ENCODE measurements at places on chromosomes 13 and 19.

- DNase-seq = no peak
Measured at GRCh38 chr13:49436890-49437289, 7.0 kb downstream of the CAB39L start.

GRCh38 chr19:19460761-19461265 lies 54.5 kb downstream of the TSSK6 start:
- no peak for DNase-seq

DNA sequence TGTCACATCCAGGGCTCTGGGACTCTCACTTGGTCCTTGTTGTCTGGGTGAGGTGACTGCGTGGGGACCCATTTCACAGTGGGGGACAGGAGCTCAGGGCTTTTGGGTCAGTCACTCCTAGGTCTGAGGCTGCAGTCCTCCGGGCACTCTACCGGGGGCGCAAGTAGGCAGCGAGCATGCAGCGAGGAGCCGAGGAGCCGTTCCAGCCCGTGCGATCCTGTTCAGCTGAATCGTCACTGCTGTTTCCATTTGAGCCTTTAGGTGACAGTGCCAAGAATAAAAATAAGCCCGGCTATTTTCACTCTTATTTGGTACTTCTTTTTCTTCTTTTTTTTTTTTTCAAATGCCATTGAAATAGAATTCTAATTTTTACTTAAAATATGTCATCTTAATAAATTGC lies 126.5 kb downstream of the ZNF536 start:
- no peak for DNase-seq

- DNase-seq = no peak
Measured at GRCh38 chr13:24921881-24922280, 157.9 kb downstream of the RNF17 start.

- no peak for DNase-seq
Measured at GRCh38 chr19:46413262-46414031, at the start of gene CCDC8. Gene CCDC8, minus strand, starts transcription at chr19:46413564. Its CDS starts 754 bp downstream, at chr19:46412810.

DNA sequence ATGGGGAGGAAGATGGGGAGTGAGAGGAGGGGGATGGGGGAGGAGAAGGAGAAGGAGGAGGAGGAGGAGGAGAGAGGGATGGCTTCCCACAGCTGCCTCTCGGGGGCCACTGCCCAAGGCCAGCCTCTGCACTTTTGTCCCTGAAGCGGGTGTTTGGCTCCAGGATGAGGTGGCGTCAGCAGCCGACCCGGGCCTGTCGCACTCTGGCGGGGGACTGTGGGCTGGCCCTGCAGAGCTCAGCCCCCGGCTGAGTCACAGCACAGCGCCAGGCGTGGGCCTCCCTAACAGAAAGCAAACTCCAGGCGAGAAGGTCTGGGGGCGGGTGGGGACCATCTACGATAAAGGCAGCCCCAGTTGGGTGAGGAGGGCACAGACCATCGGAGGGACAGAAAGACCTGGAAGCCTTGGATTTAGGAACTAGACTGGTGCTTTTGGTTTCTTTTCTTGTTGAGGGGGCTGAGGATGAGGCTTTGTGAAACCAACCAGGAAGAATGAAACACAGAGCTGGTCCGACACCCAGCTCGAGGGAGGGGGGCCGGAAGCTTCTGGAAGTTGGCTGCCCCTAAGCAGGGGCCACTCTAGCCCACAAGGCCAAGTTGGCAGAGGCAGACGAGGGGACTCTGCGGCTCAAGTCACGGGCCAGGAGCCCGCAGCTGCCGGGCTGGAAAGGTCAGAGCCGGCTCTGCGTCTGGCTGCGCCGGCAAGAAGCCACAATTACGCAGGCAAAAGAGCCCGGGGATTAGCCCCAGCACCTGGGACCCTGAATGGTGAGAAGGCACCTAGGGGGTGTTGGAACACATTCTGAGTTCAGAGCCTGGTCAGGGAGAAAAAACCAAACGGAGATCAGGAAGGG lies 18.2 kb downstream of the LSM4 start:
- DNase-seq = no peak

DNA sequence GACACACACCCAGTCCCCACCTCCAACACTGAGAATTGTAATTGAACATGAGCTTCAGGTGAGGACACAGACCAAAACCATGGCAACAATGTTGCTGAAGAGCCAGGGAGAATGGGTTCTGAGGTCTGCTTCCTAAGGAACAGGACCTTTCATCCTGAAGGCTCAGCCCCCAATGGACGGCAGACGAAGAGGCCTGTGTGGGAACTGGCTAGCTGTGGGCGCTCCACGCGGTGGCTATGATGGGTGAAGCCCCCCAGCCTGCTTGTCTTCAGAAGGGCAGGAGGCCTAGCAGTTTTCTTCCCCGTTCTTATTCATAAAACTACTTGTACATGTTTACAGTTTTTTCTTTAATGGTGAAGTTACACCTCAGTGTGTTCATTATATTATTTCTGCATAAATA lies 136.1 kb upstream of the SPACA7 start:
- no peak for DNase-seq

DNA sequence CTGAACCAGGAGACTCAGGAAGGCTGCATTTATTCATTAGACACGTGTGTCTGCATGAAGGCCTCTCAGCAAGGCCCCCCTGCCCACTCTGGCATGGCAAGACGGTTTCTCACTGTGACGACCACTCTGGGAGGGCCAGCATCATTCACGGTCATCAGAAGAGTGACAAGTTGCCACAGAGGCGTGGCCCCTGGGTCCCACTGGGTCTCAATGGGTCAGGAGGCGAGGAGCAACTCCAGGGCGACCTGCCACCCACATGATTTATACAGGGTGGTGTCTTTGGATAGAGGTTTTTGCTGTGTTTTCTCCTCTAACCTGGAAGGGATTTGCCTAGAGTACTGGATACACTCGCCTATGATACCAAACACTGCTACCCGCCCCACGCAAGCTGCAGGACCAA lies 60.7 kb downstream of the KLF2 start:
- no peak for DNase-seq

DNA sequence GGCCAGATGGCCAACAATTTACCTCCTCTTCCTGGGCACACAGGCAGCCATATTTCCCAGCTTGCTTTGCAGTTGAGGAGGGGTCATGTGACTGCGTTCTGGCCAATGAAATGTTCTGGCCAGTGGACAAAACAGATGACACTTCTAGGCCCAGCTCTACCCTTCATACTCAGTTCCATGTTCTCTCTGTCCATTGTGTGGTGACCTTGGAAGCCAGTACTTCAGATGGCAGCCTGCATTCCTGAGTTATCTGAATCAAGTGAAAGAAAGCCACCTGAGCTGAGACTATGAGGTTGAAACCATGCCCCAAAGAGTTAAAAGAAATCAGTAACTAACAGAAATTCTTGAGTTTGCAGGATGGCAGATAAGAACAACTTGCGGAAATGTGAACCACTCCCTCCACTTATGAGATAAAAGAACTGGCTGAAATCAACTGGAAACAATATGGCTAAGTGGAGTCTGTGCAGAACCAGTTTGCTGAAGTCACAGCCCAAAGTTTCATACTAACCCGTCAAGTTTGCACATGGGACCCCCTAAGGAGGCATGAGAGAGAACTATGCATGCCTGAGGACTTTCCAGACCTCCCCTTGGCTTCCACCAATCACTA lies 8.1 kb downstream of the FAM187B start:
- no peak for DNase-seq

DNA sequence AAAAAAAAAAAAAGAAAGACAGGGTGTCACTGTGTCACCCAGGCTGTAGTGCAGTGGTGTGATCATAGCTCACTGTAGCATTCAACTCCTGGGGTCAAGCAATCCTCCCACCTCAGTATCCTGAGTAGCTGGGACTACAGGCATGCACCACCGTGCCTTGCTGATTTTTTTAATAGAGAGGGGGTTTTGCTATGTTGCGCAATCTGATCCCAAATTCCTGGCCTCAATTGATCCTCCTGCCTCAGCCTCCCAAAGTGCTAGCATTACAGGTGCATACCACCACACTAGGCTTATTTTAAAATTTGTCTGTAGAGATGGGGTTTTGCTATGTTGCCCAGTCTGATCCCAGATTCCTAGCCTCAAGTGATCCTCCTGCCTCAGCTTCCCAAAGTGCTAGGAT lies 159.3 kb downstream of the PTPRS start:
- DNase-seq = no peak

GRCh38 chr13:27450921-27451471 lies 632 bp upstream of the MTIF3 start:
- no peak for DNase-seq

GRCh38 chr13:108915634-108916512 lies 286.5 kb downstream of the MYO16 start:
- no peak for DNase-seq

DNA sequence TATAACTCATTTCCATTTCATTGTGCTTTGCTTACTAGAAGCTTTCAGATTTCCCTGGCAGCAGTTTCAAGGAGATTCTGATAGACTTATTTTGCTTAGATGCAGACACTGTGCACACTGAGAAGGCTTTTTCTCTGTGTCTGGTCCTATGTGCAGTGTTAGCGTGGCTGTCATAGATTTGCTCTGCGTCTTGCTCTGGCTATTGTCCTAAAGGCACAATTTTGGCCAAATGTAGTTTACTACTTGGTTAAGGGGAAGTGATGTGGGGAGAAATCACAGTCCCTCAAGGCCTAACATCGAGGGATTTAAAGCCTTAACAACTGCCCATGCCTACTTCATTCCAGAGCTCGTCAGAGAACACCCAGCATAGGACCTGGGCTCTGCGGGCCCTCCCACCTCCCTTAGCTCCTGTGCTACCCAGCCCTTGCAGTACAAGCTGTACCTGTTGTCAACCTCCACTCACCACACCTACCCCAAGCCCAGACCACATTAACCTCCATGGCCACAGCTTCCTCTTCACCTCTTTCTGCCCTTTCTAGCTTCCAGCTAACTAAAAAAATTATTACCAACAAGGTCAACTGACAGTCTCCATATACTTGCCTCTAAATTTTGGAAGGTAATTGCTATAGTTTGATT lies 38.9 kb upstream of the KATNAL1 start:
- DNase-seq = no peak

GRCh38 chr19:52725528-52725961 lies 9.3 kb downstream of the ZNF611 start:
- DNase-seq = no peak

- DNase-seq = no peak
Measured at GRCh38 chr13:27194895-27195764, 23.5 kb upstream of the USP12 start.

- no peak for DNase-seq
Measured at GRCh38 chr19:512547-513365, 5.5 kb downstream of the TPGS1 start.

Data from vagina (tissue), 2 donors.